ENCODE measurements at places on chromosomes 13 and 19.

DNA sequence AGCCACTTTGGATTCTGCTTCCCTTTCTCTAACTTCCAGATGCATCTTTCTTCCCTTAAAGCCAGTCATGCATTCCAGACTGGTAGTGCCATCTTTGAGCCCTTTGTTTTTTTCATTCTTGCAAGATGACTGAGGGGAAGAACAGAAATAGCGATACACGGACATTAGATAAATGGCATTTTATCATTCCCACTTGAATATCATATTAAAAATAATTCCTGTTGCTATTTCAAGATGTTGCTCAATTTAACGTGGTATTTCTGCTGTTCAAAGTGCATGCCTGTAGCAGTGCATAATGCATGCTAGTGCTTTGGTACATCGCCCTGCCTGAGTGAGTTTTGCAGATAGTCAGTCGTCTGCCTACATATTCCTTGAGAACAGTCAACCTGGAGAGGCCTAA is 140.6 kb upstream of the FRY start:
- no peak for DNase-seq

DNA sequence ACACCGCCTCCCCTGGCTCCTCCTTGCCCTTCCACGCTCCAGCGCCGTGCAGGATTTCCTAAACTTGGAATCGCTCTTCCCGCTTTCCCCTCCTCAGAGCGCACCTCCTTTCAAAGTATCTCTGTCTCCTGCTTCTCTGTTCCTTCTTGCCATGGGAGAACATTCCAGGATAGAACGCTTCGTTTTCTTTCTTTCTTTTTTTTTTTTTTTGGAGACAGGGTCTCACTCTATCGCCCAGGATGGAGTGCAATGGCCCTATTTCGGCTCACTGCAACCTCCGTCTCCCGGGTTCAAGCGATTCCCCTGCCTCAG is 574 bp upstream of the XPO4 start:
- no peak for DNase-seq

DNA sequence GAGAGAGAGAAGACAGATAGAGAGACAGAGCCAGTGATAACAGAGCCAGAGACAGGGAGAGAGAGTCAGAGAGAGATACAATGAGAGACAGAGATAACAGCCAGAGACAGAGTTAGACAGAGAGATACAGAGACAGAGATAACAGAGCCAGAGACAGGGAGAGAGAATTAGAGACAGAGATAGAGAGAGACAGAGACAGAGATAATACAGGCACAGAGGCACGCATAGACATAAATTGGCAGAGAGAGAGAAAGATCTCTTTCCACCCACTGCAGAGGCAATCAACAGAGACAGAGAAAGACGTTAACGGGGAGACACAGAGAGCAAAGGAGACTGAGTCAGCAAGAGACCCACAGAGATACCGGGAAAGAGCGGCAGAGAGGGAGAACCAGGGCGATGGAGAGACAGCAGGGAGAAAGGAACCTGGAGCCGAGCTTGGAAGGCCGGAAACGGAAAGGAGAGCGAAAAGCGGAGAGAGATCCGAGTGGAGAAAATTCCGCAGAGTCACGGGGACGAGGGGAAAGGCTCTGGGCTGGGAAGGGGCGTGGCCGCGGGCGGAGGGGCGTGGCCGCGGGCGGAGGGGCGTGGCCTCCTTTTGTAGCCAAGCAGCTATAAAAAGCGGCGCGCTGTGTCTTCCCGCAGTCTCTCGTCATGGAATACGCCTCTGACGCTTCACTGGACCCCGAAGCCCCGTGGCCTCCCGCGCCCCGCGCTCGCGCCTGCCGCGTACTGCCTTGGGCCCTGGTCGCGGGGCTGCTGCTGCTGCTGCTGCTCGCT is at the start of gene TNFSF9:
TSS of gene TNFSF9 (plus strand) at position 641 of the 777 bp plus-strand sequence. CDS start at position 652, 11 bp downstream.
- peak; percentile 96 for DNase-seq

DNA sequence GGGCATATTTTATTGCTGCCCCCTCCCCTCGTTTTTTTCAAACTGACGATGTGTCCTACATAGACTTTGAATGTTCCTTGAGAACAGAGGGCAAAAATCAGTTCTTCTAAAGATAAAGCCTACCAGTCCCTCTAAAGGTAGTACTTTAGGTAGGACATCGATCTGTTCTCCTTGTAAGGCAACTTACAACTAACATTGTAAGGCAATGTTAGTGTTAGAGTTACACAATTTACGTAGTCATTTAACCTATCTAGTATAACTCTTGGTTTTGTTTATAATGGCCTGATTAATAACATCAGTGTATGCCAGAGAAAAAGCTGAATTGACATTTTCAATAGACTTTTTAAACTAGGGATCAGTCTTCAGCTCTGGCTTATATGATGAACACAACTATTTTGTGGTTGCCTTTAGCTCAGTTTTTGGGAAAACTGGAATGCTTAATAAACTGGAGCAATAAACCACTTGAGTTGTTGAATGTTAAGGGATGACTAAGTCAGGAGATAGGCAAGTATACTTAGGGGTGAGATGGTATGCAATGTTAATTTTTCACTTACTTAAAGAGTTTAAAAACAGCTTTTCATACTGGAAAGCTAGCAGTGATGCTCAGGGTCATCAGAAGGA is 2.2 kb downstream of the NDFIP2 start:
- DNase-seq, result no peak

GRCh38 chr19:996051-996838 is 4.0 kb upstream of the GRIN3B start:
- DNase-seq, result no peak

DNA sequence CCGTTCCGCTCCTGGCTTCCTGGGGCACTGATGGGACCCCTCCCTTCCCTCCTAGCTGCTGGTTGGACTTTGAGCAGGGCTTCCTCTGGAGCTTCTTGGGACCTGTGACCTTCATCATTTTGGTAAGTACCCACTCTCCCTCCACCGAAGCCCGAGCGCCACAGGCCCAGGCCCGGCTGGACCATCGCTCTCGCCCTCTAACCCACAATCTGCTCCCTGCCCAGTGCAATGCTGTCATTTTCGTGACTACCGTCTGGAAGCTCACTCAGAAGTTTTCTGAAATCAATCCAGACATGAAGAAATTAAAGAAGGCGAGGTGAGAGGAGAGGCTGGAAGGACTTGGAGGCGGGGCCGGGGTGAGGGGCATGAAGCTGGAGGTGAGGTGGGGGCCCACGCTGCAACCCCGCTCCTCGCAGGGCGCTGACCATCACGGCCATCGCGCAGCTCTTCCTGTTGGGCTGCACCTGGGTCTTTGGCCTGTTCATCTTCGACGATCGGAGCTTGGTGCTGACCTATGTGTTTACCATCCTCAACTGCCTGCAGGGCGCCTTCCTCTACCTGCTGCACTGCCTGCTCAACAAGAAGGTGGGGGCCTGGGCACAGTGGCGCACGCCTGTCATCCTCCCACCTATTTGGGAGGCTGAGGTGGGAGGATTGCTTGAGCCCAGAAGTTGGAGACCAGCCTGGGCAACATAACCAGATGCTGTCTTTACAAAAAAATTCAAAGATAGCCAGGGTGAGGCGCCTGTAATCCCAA is 12.3 kb downstream of the DDX39A start:
- DNase-seq, result no peak

DNA sequence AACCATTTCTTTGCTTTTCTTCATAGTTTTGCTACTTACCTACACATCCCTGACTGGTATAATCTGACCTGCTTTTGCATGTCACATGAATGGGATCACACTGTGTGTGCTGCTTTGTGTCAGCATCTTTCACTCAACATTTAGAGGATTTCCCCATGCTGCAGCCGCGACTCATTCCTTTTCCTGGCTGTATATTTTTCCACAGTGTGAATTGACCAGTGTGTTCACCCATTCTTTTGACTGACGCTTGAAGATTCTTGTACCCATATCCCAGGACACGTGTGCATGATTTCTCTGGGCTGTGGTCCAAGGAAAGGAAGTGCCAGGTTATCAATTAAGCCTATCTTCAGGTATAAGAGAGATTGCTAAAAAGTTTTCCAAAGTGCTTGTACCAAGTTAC is 118.4 kb downstream of the DPF1 start:
- no peak for DNase-seq

DNA sequence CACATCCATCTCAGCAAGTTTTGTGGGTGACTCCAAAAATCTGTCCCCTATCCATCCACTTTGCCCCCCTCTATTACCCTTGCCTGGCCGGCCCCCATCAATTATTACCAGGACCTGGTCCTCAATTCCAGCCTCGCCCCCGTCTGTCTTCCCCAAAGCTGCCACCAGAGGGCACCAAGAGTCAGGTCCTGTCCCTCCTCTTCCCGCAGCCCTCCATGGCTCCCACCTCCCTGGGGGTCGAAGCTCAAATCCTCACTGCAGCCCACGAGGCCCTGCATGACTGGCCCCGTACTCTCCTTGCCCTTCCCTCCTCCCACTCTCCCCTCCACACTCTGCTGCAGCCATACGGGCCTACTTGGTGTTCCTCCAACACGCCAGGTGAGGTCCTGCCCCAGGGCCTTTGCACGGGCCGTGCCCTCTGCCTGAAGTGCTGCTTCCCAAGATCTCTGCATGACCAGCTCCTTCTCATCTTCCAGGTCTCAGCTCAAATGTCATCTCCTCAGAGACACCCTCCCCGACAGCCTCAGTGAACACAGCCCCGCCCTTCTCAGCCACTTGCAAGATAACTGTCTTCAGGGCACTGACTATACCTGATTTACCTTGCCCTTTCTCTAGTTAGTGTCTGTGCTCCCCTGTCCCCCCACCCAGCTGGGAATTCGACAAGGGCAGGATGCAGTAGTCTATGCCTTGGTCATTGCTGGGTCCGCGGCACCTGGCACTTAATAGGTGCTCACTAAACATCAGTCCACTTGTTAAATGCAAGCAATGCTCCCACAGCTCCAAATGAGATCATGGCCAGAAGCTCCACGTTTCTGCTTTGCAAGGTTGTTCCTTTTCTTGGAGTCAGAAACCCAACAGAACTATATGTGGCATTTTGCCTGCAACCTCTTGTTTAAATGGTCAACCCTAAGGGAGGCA is 16.8 kb upstream of the SEMA6B start:
- DNase-seq, result peak; percentile 73

DNA sequence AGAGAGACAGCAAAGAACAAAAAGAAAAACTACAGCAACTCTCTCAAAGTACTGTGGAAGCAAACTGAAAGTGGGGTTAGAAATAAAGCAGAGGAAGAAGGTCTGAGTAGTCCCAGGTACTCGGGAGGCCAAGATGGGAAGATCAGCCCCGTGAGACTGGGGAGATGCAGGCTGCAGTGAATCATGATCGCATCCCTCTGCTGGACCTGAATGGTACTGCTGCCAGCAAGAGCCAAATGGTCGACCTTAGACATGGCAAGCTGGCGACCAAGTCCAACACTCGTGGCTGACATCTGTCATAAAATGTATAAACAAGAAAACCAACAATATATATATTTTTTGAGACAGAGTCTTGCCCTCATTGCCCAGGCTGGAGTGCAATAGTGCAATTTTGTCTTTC is 33.7 kb upstream of the ZNF724 start:
- no peak for DNase-seq
